ENCODE measurements at places on chromosomes 4 and X. TPM values are rescaled to one million over a fixed set of nuclear protein-coding genes. Genes with fewer than 3 reads are reported as not detected.

The SPANXA1 gene
- not detected for total RNA-seq

The BMP15 gene
- total RNA-seq: not detected

The PROM1 gene
- total RNA-seq: 1.7 TPM

The ACSL4 gene
- 88.9 TPM for total RNA-seq

The CXorf65 gene
- total RNA-seq: not detected

The UXT gene
- 95.7 TPM for total RNA-seq

The EDA gene
- 0.44 TPM for total RNA-seq

The WDR17 gene
- total RNA-seq: 0.42 TPM

- peak; percentile 30 for DNase-seq
- no peaks in the 10 kb centered on the region for H3K27me3 ChIP-seq
- H3K36me3 ChIP-seq: no peaks in the 10 kb centered on the region
- H3K4me1 ChIP-seq: no peaks in the 10 kb centered on the region
- no peak overlapping the region for H3K27ac ChIP-seq
These were observed 12.8 kb upstream of the NSUN7 start for GRCh38 chr4:40736910-40737309.

- H3K27me3 ChIP-seq: no peaks in the 10 kb centered on the region
- no peaks in the 10 kb centered on the region for H3K36me3 ChIP-seq
- H3K27ac ChIP-seq: no peak overlapping the region
- DNase-seq: peak; percentile 6
- no peak overlapping the region for H3K4me3 ChIP-seq
These were observed 254.2 kb downstream of the KCTD8 start for GRCh38 chr4:44194365-44194764.

- H3K27me3 ChIP-seq: no peaks in the 10 kb centered on the region
- H3K27ac ChIP-seq: no peak overlapping the region
These were observed 172.8 kb upstream of the TACR3 start for GRCh38 chr4:103892586-103892985.

DNA sequence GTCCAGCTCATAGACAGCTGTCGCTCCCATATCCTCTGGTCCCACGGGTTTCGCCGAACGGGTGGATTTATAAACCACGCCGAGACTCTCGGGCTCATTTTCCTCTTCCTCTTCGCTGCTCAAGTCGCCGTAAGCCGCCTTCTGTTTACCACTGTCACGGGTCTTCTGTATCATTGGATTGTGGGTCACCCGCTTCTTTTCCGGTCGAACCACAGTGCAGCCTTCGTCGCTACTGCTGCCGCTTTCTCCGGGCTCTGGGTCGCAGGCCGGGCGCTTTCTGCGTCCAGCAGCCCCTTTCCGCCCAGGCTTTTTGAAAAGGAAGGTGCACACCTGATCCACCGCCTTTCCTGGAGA, 311 bp downstream of the RNF113A start:
- H3K4me1 ChIP-seq: peaks cover 11% of the 10 kb centered on the region
- no peak for DNase-seq
- H3K27ac ChIP-seq: peak overlapping the region; percentile 87
- peak overlapping the region; percentile 74 for H3K4me3 ChIP-seq
- H3K36me3 ChIP-seq: no peaks in the 10 kb centered on the region

- H3K27ac ChIP-seq: no peak overlapping the region
- no peaks in the 10 kb centered on the region for H3K27me3 ChIP-seq
- H3K4me3 ChIP-seq: no peak overlapping the region
These were observed 69.7 kb upstream of the COX18 start for GRCh38 chr4:73139245-73139644.

DNA sequence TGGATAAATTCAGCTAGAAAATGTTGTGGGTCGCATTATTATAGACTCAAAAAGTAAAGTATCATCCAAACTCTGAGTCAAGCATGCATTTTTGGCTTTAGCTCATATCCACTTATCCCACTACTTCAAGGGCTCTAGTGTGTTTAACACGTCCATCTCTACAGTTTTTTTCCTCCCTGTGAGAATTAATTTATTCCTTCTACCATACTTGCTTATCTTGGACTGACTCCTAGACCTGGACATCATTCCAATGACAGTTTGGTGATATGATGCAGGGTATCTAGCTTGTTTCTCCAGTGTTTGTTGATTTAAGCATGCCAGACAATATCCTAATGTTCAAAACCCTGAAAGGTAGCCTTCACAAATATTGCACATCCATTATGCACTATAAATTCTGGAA, 1037.1 kb upstream of the INTU start:
- no peaks in the 10 kb centered on the region for H3K36me3 ChIP-seq
- no peaks in the 10 kb centered on the region for H3K4me1 ChIP-seq
- no peak for DNase-seq
- H3K4me3 ChIP-seq: no peak overlapping the region

DNA sequence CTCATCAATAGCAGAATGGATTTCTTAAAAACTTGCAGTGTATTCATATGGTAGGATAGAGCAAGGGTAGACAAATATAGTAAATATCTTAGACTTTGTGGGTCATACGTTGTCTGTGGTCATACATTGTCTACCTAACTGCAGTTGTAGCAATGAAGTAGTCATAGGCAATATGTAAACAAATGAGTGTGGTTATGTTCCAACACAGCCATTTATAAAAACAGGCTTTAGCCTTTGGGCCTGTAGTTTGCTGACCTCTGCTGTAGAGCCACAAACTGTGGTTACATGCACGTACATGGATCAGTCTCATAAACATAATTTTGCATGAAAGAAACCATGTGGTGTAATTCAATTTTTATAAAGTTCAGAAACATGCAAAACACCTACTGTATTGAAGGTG, 98.9 kb downstream of the LARP1B start:
- H3K36me3 ChIP-seq: no peaks in the 10 kb centered on the region
- H3K4me1 ChIP-seq: peaks cover 67% of the 10 kb centered on the region
- H3K4me3 ChIP-seq: no peak overlapping the region
- no peaks in the 10 kb centered on the region for H3K27me3 ChIP-seq
- H3K27ac ChIP-seq: peak overlapping the region; percentile 49
- DNase-seq: peak; percentile 62

GRCh38 chr4:151667048-151667447, 93.8 kb downstream of the GATB start:
- DNase-seq: no peak
- H3K4me1 ChIP-seq: no peaks in the 10 kb centered on the region
- H3K4me3 ChIP-seq: no peak overlapping the region
- no peak overlapping the region for H3K27ac ChIP-seq
- H3K36me3 ChIP-seq: no peaks in the 10 kb centered on the region
- H3K27me3 ChIP-seq: no peaks in the 10 kb centered on the region

DNA sequence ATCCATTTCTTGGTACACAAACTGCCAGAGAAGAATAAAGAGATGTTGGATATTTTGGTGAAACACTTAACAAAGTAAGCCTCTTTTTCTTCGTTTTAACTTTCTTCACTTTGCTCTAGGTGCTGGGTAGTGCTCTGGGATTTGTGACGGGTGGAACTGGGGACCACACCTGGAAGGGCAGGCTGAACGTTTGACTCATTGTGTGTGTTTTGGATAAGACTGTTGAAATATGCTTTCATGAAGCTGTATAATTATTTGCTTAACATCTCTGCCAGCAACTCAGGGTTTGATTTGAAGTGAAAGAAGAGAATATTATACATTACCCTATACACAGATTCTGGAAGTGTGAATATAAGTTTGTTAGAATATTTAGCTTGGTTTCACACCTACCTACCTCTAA, 233.2 kb downstream of the ARHGAP10 start:
- no peaks in the 10 kb centered on the region for H3K27me3 ChIP-seq
- H3K36me3 ChIP-seq: no peaks in the 10 kb centered on the region
- no peak overlapping the region for H3K27ac ChIP-seq
- no peak overlapping the region for H3K4me3 ChIP-seq
- no peak for DNase-seq

DNA sequence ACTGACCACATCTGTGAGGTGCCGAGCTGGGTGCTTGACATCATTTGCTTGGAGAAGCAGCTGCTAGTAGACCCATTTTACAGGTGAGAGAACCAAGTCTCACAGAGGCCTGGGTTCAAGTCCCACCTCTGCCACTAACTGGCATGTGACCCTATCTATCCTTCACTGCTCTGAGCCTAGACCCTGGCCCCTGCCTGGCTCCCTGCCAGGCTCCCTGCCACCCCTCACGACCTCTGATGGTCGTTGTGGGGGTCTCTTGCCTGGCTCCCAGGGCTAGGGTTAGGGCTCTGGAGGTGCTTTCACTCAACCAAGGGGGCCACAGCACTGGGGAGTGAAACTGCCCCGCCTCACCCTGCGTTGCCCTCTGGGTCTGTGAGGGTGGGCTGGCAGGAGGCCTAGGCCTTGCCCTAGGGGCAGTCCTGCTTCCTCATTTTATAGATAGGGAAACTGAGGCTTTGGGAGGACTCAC, 7.2 kb upstream of the ADD1 start:
- no peak for DNase-seq
- H3K4me1 ChIP-seq: peaks cover 17% of the 10 kb centered on the region
- H3K4me3 ChIP-seq: no peak overlapping the region
- peaks cover 19% of the 10 kb centered on the region for H3K36me3 ChIP-seq

All from endothelial cell of umbilical vein (primary cell).